ENCODE measurements at places on chromosomes 1 and 21.
A peak's percentile ranks its signal among the peaks of the same experiment; 100 is the strongest.

- DNase-seq = peak; percentile 27
These were observed 65.7 kb downstream of the MAP3K7CL start for GRCh38 chr21:29195981-29196669.

GRCh38 chr1:167629681-167630567 is at the start of gene RCSD1:
RCSD1 (plus strand) TSS chr1:167630232; CDS start chr1:167630424, 192 bp downstream.
- DNase-seq = peak; percentile 65

DNA sequence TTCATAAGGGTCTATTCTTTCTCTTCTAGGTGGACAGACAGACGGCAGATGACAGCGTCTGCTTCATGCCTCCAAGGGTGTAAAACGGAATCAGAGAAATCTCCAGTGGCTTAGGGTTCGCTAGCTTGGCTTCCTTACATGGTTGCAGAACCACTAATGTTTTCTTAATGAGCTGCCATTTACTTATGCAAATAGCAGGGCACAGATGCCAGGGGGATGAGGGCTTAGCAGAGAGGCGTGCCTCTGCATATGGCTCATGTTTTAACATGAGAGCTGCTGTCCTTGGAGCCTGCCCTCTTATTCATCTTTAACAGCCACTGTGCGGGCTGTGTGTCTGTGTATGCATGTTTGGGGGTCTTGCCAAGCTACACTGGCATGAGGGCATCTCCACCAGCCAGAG is 119.6 kb downstream of the IER5 start:
- no peak for DNase-seq

DNA sequence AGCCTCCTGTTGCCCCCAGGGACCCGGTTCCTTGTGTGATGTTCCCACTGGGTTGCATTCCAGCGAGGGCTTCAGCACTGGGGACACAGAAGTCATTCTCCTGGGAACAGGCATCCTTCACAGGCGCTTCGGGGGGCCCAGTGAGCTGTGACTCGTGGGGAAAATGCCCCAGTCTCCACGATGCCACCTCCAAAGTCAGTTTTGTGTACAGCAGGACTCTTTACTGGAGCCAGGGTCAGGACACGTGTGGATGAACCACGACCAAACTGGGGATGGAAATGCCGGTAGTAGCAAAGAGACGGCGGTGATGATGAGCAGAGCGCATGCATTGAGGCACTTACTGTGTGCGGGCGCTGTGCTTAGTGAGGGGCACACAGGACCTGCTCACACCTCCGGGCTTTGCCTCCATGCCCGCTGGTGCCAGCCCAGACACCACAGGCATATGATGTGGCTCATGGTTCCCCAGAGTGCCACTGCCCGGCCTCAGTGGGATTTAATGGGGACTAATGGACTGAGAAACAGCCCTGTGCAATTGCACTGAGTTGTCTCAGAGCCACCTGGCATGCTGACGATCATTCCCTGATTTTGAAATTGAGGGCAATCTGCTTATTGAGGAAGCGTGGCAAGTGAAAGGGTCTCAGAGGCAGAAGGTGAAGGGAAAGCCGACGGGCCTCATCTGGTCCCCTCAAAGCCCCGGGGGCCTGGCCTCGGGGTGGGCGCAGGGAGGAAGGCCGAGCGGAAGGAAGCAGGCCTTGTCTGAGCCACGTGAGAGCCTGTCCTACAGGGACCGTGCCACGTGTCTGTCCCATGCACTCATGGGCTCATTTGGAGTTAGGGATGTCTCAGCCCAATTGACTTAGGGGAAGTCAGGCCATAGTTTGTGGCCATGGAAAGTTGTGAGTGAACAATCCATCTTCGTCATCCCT is 91.4 kb downstream of the PDE9A start:
- no peak for DNase-seq

GRCh38 chr1:182601416-182601786 is 2.8 kb downstream of the RGS16 start:
- DNase-seq = peak; percentile 91

GRCh38 chr21:41681348-41681801 is 85.5 kb downstream of the RIPK4 start:
- DNase-seq = no peak

- DNase-seq = no peak
These were observed 26.2 kb downstream of the VASH2 start for GRCh38 chr1:212976586-212976985.

DNA sequence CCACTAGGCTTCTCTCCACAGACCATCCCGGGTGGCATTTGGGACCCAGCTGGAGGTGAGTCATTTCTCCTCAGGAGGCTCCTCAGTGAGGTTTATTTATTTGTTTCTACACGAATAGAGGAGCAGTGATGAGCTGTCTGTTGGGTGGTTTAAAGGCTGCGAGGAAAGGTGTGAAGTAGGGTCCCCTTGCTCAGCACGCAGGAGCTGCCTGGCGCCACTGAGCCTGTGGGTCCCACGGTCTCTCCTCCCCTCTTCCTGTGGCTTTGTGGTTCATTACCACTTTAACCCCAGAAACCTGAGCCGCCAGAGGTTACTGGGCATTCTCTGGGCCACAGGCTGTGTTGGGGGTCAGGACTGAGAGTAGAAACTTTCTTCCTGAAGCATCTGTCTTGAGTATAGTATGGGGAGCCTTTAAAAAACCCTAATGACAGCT is 39.9 kb downstream of the IL6R start:
- no peak for DNase-seq

DNA sequence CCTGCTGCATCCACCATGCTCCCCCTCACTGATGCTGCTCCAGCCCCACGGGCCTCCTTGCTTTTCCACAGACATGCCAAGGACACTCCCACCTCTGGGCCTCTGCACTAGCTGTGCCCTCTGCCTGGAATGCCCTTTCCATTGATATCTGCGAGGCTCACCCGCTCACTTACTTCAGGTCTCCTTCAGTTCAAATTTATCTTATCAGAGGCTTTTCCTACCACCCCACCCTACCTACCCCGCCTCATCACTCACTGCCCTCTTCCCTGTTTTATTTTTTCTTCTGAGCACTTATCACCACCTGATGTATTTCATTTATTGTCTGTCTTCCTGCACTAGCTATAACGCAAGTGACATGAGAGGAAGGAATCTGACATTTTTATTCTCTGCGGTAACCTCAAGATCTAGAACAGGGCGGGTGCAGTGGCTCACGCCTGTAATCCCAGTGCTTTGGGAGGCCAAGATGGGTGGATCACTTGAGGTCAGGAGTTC is 7.0 kb downstream of the HSPG2 start:
- DNase-seq = peak; percentile 27
